ENCODE measurements at places on chromosomes 5 and 9.

DNA sequence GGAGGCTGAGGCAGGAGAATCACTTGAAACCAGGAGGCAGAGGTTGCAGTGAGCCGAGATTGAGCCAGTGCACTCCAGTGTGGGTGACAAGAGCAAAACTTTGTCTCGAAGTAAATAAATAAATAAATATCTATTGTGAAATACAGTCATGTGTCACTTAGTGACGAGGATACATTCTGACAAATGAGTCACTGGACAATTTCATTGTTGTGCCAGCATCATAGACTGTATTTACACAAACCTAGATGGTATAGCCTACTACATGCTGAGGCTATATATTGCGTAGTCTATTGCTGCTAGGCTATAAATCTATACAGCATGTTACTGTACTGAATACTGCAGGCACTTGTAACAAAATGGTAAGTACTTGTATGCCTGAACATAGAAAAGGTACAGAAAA, 61.1 kb upstream of the CCL21 start:
- DNase-seq, result no peak

GRCh38 chr9:74035786-74036185, 461.3 kb upstream of the RORB start:
- no peak for DNase-seq

DNA sequence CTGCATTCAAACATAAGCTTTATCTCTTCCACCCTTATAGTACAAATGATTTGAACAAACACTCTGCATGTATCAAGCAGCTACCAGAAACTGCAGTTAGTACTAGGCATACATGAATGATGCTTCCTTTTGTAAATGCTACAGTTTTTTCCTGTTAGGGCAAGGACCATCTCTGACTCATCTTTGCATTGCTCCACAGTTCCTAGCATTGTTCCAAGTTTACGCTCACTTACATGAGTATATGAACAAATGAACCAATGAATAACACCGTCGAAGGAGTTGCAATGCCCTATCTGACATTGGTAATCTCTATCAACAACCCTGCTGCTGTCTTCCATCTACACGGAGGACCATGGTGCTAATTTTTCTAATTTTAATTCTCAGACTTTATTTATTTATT, 2.1 kb upstream of the ALDH7A1 start:
- DNase-seq, result no peak

- no peak for DNase-seq
Measured at GRCh38 chr5:172852490-172853354, 18.7 kb downstream of the ERGIC1 start.

GRCh38 chr9:88197781-88198340, 59.6 kb upstream of the SPATA31C2 start:
- DNase-seq, result peak; percentile 12

DNA sequence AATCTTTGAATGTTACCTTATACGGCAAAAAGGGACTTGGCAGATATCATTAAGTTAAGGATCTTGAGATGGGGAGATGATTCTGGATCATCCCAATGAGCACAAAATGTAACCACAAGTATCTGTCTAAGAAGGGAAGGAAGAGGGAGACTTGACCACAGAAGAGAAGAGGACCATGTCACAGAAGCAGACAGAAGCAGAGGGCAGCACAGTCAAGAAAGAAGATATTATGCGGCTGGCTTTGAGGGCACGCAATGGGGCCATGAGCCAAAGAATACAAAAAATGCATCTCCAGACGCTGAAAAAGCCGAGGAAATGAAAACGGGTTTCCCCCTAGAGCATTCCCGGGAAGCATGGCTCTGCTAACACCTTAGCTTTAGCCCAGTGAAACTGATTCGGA, 225.3 kb downstream of the NR2F1-AS1 start:
- DNase-seq, result peak; percentile 47

- no peak for DNase-seq
Measured at GRCh38 chr9:78486661-78487060, 189.7 kb downstream of the PSAT1 start.

- no peak for DNase-seq
Measured at GRCh38 chr9:136719195-136719880, 7.0 kb downstream of the DIPK1B start.

DNA sequence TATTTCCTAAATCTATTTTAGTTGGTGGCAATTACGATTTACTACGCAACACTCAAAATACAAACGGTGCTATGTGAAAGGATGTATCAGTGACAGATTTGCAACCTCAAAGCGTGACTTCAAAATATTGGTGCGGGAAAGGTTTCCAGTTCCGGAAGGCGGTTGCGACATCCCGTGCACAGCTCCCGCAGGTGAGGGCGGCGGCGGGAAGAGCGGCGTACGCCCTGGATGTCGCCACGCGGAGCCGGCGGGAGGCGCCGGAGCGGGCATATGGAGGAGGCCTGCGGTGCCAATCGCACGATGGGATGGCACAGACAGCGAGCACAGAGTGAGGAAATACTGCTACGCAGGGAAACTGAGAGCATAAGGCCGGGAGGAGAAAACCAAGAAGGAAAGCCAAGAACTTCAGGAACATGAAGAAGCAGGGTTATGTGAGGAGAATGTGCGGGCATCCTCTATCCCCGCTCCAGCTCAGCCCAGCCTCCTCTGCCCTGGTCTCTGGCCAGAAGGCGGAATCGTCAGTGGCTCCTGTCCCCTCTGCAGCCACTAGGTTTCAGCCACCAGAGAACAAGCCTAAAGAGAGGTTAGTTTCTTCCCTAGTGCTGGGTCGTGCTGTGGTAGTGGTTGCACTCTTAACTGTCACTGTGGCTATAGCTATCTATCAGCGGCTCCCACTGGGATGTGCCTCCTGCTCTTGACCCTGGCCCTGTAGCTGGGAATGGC, 378.1 kb upstream of the TLE4 start:
- no peak for DNase-seq

- DNase-seq, result no peak
Measured at GRCh38 chr9:138117101-138117750, 239.6 kb downstream of the CACNA1B start.

- DNase-seq, result peak; percentile 29
Measured at GRCh38 chr9:114525513-114525912, 20.2 kb upstream of the WHRN start.

- DNase-seq, result peak; percentile 76
Measured at GRCh38 chr5:151318850-151319732, 15.5 kb upstream of the SLC36A3 start.

DNA sequence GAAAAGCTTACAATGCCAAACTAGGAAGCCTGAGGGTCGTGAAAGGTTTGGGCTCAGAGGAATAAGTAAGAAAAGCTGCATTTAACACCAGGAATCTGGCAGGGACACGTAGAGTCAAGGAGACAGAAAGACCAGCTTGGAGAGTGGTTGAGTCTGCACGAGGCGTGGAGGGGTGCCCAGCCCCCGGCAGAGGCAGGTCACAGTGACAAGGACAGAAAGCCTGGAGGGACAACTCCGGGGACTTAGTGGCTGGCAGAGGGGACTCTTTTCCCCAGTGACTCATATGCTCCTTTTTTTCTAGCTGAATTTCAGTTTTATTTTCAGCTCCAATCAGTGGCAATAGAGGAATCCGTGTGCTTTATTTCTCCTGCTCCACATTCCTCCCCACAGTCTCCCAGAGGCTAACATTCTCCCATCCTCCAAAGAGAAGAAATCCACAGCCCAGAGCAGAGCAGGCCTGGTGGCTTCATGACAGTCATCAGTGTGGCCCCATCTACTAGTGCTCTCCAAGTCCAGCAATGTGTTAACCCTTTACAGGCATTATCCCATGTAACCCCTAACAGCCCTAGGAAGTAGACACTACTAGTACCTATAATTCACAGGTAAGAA, 80.7 kb downstream of the KCNIP1 start:
- no peak for DNase-seq

GRCh38 chr5:95445995-95446394, 54.8 kb downstream of the FAM81B start:
- DNase-seq, result peak; percentile 21

DNA sequence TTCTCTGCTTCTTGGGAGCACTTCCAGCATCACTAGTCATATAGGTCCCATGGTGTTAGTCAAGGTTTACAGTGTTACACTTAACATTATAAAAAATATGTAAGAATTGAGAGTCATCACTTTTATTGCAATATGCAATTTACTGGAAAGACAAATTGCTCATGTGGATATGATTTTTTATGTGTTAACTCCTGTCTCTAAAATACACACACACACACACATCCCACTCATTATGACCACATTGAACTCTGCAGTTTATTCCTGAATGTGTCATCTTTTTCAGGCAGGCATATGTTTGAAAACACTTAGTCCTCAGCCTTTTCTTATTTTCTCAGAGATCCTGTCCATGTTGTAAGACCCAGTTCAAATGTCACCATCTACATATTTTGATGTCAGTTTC, 148.5 kb upstream of the MRPS30 start:
- DNase-seq, result no peak

DNA sequence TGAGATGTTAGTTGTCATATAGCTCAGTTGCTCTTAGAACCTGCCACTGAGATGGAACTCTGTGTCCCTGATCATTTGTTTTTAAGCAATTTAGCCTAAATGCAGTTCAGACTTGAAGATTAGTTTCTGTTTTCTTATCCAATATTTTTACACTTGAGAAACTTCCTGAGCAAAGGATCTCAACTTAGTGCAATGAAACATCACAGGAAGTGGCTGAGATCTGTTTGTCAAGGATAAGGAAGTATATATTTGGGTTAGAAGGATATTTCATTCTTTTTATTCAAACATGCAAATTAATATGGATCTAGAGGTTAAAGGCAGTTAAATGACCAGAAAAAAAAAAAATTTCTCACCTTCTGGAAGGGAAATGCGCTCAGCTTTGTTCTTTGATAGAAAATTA, 19.7 kb upstream of the F2R start:
- no peak for DNase-seq

GRCh38 chr5:179680780-179681401, at the start of gene CBY3:
CBY3 (minus strand) TSS chr5:179681034; CDS start chr5:179680918, 116 bp downstream.
- no peak for DNase-seq

- DNase-seq, result peak; percentile 65
Measured at GRCh38 chr5:2756211-2757152, 5.0 kb upstream of the IRX2 start.

DNA sequence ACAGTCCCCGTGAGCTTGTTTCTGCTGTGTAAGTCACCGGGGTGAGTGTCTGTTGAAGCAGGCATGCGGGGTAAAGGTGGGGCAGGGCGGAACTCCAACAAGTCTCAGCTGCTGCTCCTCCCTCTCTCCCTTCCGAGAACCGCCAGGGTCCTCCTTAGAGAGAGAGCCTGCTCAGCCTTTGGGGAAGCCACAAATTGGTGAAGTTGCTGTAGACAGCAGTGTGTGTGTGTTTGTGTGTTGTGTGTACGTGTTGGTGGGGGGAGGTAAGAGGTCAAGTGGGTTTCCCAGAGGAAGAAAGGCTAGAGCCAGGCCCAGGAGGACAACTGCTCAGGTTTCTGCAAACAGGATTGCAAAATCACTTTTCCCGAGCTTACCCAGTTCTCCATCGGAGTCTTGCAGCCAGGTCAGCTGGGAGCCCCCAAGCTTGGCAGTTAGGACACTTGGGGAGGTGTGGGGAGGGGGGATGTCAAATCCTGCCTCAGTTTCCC, 38.9 kb upstream of the DAB2IP start:
- no peak for DNase-seq

- DNase-seq, result peak; percentile 26
Measured at GRCh38 chr5:17157916-17158529, 59.4 kb upstream of the BASP1 start.

- DNase-seq, result peak; percentile 75
Measured at GRCh38 chr5:150272531-150272930, 17.0 kb downstream of the CAMK2A start.

DNA sequence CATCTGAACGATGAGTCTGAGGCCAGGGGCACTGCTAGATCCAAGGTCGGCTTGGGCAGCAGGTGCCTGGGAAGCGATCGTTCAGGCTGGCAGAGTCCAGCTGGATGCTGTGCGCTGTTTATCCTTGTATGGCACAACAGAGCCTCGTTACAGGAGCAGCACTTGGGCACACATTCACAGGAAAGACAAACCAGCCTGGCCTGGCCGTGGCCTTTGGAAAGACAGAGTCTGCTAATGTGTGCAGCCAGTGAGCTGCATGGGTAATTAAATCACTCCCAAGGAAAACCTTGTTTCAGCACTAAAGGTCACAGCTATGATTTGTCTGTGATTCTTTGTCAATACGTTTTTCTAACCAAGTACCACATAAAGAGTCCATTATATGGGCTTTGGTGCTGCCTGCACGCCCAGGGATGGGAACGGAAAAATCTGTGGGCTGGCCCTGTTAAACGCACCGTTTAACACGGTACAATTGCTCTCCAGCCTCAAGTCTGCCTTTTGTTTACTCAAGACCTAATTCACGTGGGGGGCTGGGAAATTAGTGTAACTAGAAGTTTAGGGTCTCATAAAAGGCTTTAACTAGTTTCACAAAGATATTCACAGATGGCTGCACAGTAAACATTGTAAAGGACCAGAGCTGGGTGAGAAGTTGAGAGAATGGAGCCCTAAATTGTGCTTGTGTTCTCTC, 509.3 kb downstream of the KDM4C start:
- no peak for DNase-seq

DNA sequence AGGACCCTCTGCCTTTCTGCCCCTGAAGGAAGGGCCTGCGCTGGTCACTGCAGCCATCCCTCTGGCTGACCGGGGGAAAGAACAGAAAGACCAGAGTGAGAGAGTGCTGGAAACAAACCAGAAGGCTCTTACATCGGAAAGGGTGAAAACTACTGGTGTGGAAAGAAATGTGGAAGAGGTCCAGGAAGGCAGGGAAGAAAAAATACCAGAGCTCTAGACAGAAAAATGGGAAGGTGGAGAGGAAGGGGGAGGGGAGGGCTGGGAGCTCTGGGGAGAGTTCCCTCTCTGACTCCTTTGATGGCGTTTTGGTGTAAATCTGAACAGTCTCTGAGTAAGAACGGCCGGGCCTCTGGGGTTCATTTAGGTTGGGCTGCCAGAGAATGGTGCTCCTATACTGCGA, 47.7 kb downstream of the COL23A1 start:
- DNase-seq, result no peak

- no peak for DNase-seq
Measured at GRCh38 chr5:23579566-23579965, 72.2 kb downstream of the PRDM9 start.

- no peak for DNase-seq
Measured at GRCh38 chr9:71355884-71356283, 234.5 kb upstream of the TRPM3 start.

DNA sequence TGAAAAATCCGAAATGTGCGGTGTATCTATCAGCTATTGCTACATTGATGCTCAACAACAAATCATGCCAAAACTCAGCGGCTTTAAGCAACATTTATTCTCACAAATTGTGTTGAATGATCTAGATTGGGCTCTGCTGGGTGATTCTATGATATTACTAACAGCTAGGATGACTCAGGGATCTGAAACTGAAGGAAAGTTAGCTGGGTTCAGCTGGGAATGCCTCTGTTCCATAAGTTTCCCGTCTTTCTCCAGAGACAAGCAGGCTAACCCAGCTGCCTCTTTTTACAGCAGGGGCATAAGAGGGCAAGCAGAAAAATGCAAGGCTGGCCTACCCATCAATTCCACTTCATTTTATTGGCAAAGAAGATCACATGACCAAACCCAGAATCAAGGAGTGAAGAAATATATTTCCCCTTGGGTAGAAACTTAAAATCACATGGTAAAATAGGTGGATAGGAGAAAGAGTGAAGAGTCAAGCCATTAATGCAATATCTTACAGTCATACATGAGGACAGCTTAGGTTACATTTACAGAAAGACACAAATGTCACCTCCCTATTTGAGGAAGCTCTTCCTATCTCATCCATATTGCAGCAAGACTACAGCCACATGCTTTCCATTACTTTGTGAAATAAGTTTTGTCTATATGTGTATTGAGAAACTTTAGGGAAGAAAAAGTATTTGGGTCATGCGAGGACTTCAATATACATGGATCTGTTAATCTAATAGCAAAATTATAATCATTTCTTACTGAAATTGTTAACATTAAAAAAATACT, 30.8 kb downstream of the IL7R start:
- no peak for DNase-seq
